Cerebellum (tissue), 4 donors: ENCODE measurements at places on chromosomes 12 and 14. TPM values are rescaled to one million over a fixed set of nuclear protein-coding genes. Genes with fewer than 3 reads are reported as not detected.

GRCh38 chr14:76313303-76313702, 62.6 kb upstream of the ESRRB start:
- DNase-seq: no peak

DNA sequence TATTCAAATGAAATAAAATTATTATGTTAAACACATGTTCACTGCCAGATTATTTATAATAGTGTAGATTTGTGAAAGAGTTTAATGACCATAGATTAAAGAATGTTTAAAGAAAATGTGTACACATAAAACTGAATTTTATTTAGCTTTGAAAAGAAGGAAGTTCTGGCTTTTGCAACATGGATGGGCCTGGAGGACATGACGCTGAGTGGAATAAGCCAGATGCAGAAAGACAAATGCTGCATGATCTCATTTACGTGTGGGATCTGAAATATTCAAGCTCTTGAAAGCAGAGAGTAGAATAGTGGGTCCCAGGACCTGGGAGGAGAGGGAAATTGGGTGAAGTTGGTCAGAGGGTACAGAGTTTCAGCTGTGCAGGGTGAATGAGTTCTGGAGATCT, 1261.2 kb downstream of the TMEM121 start:
- no peak for DNase-seq

DNA sequence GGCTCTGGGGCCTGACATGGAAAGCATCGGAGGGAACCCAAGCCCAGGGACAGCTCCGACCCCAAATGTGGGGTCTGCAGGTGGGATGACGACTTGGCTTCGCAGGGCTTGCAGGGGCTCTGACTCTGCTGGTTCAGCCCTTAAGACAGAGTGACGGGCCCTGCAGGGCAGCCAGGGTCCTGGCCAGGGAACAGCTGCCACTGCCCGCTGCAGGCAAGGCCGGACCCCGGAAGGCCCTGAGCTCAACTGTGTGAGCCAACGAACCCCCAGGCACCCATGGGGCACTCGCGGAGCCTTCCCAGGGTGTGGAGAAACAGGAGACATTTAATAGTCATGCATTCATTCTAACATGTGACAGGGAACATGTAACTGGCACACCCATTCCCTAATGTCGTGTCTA, 120.7 kb downstream of the PIWIL1 start:
- no peak for DNase-seq

DNA sequence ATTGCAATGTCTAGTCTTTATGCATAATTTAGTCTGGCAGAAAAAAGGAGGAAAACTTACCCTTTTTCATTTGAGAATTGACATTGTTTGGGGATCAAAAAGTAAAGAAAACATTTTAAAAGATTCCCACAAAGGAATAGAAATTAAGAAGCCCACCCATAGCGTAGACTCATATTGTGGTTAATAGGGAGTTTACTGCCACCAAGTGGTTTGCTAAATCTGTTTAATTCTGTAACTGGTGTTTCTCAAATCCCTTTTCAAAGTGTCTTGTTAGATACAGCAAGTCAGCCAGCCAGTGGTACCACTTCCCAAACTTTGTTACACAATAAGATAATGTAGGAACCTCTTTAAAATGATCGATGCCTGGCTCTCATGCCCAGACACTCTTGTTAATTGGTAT, 180.3 kb downstream of the IPO8 start:
- DNase-seq: no peak

DNA sequence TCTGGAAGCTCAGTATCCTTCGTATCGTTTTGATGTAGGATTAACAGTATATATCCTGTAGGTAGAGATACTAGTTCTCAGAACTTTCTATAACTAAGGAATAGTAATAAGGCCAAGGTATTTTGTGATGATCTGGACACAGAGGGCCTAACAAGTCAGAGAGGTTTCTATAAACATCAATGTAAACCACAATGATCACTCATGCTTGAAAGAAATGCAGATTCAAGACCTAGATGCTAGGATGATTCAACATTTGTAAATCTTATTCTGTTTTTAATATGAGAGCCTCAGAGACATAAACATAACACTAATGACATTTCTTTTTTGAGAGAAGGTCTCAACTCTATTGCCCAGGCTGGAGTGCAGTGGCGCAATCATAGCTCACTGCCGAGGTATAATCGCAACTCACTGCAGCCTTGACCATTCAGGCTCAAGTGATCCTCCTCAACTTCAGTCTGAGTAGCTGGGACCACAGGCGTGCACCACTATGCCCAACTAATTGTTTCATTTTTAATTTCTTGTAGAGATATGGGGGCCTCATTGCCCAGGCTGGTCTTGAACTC, 16.2 kb downstream of the SUPT16H start:
- no peak for DNase-seq

DNA sequence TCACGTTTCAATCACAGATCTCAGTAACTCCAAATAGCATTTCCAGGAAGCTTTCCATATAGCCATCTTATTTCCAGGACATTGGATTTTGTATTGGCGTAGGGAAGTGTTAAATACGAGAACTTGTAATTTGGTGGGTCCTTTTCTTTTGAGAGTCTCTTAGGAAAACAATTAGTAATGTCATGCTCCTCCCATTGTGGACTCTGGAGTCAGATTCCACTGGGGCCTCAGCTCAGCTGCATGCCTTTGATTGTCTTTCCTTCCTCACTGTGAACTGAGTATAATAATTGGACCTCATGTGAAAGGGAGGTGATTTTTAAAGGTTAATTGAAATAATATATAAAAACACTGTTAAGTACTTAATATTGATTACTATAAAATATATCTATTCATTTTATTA, 462.6 kb downstream of the NPAS3 start:
- no peak for DNase-seq

- DNase-seq: no peak
These were observed 645 bp downstream of the FOXA1 start for GRCh38 chr14:37594238-37594970.

DNA sequence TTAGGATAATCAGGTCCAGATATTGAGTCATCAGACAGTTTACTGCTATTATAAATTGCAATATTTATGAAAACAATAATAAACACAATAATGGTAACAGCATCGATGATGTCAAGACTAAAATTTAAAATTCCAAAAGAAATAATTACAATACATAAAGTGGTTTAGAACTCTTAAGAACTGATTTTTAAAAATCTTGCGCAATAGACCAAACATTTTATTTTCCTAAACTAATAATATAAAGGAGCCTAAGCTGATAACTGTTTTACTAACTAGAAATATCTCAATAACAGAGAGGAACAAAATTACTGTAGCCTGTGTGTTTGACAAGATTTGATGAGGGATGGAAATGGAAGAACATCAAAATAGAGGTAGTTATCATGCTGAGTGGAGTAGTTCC, 93.9 kb upstream of the TRHDE start:
- DNase-seq: peak; percentile 10

FLVCR2 gene
- 6.4 TPM for total RNA-seq

TAS2R9 gene
- 1.7 TPM for total RNA-seq

KLHL33 gene
- total RNA-seq: 0.18 TPM
